ENCODE measurements at places on chromosomes 3 and 15. TPM values are rescaled to one million over a fixed set of nuclear protein-coding genes. Genes with fewer than 3 reads are reported as not detected.

GRCh38 chr3:186628756-186629155, 11.4 kb upstream of the FETUB start:
- DNase-seq: no peak

DNA sequence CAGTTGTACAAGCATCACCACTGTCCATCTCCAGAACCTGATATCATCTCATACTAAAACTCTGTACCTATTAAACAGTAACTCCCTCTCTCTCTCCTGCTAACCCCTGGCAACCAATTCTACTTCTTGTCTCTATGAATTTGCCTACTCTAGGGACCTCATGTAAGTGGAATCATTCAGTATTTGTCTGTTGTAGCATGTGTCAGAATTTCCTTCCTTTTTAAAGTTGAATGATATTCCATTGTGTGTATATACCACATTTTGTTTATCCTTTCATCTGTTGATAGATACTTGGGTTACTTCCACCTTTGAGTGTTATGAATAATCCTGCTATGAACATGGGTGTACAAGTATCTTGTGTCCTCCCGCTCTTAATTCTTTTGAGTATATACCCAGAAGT, 16.6 kb downstream of the ZNF592 start:
- DNase-seq: no peak

DNA sequence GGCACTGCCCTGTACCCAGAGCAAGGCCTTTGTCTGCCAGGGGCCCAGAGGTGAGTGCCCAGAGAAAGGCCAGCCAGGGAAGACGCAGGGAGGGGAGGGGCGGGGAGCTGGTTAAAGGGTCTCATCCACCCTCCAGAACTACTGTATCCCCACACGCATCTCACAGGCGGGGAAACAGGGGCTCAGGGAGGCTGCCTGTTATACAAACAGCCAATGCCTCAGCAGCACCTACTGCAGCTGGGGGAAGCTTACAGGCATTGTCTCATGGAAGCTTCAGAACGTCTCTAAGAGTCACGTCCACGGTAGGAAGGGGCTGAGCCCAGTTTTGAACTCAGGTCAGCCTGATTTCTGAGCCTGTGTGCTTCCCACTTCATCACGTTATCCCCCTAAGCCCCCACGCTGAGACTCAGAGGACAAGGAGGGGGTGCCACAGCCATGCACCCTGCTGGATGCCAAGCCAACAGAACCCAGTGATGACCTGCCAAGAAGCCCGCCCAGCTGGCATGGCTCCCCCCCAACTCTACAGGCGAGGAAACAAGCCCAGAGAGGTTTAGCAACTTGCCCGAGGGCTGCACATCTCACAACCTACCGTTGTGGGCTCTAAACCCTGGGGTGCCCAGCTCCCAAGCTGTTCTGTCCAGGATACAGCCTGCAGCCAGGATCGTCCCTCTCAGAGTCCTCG, 54.5 kb downstream of the IQSEC1 start:
- no peak for DNase-seq

The CNTN3 gene
- total RNA-seq: 16.2 TPM

DNA sequence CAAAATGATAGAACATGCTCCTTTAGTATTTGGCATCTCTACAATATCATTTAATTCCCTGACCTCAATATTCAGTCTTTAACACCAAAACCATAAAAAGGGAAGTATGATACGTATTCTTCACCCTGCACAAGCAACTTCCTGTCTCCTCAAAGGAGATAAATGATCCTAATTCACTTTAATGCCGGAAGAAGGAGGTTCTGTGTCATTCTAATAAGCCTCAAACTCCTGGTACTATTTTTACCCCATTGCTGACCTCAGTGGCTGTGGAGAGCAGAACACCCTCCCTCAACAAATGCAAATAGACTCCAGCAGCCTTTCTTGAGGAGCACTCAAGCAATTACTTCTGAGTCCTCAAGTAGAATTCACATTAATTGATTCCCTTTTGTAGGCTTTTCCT, 173.3 kb downstream of the TMEM108 start:
- no peak for DNase-seq

- no peak for DNase-seq
These were observed 283.9 kb downstream of the TAFA4 start for GRCh38 chr3:68648494-68648893.

DNA sequence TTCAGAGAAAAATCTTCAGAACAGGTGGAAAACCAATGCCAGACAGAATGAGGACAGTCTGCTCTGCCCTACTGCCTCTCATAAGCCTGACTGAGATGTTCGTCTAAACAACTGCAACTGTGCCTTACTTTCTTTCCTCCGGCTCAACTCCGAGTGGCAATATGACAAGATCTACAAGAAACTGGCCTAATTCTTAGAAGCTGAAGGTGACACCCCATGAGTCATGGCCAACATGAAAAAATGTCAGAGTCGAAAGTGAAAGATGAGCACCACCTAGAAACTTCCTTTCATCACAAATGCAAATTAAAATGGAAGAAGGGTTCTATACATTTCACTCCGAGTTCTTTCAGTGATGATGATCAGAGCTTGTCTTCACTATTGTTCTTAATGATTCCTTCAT, 12.9 kb downstream of the PCYT1A start:
- DNase-seq: no peak

The SPINK8 gene
- not detected for total RNA-seq

GRCh38 chr3:99761415-99762165, 56.1 kb upstream of the CMSS1 start:
- no peak for DNase-seq

The NR2E3 gene
- 0.54 TPM for total RNA-seq

DNA sequence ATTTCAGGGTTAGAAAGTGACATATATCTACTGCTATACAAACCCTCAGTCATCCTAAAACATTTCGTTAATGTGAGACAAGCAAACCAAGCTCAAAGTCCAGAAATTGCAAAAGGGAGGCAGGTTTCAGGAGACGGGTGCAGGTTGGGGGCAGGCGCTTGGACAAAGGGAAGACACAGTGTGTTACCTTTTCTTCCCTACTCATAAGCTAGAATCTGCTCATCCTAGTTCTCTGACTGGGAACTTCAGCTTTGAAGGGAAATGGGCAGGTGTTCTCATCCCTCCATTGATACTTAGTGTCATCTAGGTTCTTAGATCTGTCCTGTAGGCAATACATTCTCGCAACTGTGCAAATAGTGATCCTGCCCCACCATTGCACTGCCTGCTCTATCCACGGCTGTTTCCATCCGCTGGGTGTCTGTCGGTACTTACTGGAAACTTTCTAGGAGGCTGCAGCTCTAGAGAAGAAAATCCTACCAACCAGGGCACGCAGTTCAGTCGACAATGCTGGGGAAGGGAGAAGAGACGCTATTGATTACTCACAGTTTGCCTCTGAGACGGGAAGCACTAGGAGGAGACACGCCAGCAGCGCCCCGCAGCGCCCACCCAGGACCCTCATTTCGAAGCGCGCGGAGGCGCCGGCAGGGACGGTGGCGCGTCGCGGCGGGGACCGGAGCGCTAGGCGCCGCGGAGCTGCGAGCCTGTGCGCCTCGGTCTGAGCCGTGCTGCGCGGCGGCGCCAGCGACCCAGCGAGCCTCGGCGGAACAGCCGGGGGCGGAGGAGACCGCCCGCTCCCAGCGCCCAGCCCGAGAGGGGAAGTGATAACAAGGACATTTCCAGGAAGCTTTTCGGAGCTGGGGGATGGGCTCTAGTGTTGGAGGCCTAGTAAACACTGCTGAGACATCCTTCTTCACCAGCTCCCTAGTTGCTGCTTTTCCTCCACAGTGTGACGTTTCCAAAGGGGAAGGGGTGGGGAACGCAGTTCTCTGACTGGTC, at the start of gene PROS1:
TSS of gene PROS1 (minus strand) at position 766 of the 996 bp plus-strand sequence. CDS start at position 619, 147 bp downstream.
- peak; percentile 22 for DNase-seq

DNA sequence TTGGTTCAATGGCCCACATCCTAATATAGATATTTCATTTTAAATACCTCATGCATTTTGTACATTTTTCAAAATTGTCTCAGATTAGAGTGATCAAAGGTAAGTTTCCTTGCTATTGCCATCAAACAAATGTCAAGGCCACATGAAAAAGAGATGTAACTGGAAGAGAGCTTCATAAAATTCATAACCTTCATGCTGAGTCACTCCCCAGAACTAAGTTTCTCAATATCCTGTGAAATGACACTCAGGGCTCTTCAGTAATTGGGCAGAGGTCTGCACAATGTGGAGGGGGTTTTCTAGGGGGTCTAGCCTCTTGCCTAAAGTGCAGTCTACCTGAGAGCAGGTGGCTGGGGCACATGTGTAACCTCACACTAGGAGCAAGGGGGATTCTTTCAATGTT, 152.2 kb upstream of the SLC2A2 start:
- DNase-seq: no peak

DNA sequence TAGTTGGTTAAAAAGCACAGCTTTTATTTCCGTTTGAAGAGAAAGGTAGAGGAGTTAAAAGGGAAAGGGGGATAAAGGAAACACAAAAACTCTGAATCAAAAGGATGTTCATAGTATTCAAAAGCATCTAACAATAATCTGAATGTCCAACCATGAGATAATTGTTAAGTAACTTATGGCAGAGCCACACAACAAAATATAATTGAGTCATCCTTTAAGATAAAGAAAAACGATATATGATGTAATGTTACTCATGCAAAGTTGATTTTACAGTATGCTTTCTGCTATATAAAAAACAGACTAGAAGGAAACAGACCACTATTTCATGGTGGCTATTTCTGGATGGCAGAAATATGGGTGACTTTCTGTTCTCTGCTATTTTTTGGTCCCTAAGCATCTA, 3.9 kb downstream of the XPC start:
- DNase-seq: no peak

The LSAMP gene
- total RNA-seq: 50.2 TPM

GRCh38 chr3:159532577-159532976, 456.1 kb upstream of the IL12A start:
- no peak for DNase-seq

- DNase-seq: no peak
These were observed 14.9 kb downstream of the FAM162A start for GRCh38 chr3:122398920-122399319.

DNA sequence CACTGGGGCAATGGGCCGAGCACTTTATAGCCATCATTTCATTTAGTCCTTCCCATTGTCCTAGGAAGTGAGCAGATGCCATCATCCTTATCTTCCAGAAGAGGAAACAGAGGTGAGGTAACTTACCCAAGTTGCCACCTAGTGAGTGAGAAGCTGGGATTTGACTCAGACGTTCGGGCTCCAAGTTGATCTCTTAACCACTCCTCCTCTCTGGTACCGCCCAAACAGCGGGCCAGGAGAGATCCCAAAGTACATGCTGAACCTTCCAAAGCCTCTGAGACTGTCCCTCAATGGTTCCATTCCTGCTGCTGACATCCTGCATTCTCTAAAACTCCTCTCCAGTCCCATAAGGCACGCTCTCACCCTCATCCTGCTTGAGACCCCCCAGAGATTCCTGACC, 56.2 kb downstream of the EXOG start:
- DNase-seq: no peak

- DNase-seq: peak; percentile 26
These were observed 87.0 kb upstream of the ALDH1L1 start for GRCh38 chr3:126267169-126267975.

GRCh38 chr3:196186651-196187573, 24.3 kb downstream of the ZDHHC19 start:
- peak; percentile 62 for DNase-seq

The KCNMB3 gene
- total RNA-seq: 4.9 TPM

DNA sequence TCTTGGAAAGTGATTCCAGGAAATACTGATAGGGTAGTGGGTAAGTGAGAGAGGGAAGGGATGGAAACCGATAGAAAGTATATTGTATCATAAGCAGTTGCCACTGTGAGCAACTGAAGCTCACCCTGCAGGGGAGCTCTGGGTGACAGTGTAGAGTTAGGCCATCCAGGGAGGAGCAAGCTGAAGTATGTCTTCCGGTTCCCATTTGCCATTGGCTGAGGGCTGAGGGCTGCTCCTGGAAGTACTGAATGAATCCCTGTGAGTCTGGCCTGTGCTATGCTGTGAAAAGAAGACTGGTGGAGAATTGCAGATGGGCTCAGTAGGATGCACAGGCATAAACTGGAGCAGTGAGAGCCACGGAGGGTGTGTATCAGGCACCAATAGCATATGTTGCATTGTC, 348.3 kb downstream of the MFSD1 start:
- no peak for DNase-seq

DNA sequence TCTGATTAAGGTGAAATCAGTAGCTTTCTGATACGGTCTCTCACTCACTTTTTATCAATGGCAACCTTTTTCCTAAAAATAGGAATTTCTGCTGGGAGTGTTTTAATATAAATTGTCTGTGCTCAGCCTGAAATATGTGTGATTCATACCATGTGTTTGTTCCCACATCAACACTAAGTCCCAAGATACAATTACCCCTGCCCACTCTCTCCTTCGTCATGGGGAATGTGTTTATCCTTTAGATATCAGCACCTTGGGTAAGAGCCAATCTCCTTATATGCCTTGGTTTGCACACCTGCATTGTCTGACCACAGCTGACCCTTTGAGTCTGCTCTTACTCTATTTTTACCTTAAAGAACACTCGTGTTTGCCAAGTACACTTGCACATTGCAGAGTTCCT, 356.4 kb downstream of the LPP start:
- no peak for DNase-seq
